T-helper 2 cell (primary cell): ENCODE measurements at places on chromosomes 1 and 21.

- DNase-seq = no peak
Measured at GRCh38 chr1:23566304-23566703, 7.0 kb upstream of the ID3 start.

DNA sequence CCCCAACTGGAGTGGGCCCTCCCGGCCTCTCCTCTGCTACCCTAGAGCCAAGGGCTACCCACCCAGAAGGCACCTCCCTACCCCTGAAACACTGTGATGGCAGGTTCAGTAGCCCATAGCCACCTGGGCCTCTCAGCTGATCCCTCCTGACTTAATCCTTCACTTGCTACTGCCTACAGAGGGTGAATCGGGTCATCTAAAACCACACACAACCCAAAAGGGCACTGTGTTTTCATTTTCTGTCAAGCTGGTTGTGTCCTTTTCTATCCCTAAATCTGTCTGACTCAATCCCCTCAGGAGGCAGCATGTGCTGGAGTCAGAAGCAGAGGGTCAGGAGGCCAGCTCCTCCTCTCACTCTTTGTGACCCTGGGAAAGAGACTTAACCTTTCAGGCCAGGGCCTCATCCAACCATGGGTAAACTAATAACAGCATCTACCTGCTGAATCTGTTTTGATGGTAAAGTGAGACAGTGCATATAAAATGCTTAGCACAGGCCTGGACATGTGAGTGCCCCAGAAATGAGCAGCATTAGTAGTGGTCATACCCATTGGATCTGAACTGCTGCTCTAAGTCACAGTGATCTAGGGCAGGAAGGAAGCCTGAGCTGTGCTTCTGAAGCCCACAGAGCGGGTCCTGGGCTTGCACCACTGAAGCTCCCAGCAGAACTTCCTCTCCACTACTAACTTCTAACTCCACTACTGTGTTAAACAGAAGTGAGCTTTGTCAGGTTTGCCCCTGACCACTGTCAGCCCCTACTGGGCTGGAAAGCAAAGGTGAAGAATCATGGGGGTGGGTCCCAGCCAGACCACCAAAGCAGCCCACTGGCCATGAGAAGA is 11.0 kb downstream of the PMVK start:
- no peak for DNase-seq

GRCh38 chr1:101363891-101364318 is 127.1 kb downstream of the S1PR1 start:
- no peak for DNase-seq

- DNase-seq = no peak
Measured at GRCh38 chr21:44547656-44548331, 3.5 kb downstream of the KRTAP10-2 start.

- no peak for DNase-seq
Measured at GRCh38 chr1:231073331-231073730, 33.3 kb upstream of the FAM89A start.
